ENCODE measurements at places on chromosomes 1 and 21.

GRCh38 chr21:32548978-32549377, 36.3 kb downstream of the TCP10L start:
- DNase-seq = no peak

DNA sequence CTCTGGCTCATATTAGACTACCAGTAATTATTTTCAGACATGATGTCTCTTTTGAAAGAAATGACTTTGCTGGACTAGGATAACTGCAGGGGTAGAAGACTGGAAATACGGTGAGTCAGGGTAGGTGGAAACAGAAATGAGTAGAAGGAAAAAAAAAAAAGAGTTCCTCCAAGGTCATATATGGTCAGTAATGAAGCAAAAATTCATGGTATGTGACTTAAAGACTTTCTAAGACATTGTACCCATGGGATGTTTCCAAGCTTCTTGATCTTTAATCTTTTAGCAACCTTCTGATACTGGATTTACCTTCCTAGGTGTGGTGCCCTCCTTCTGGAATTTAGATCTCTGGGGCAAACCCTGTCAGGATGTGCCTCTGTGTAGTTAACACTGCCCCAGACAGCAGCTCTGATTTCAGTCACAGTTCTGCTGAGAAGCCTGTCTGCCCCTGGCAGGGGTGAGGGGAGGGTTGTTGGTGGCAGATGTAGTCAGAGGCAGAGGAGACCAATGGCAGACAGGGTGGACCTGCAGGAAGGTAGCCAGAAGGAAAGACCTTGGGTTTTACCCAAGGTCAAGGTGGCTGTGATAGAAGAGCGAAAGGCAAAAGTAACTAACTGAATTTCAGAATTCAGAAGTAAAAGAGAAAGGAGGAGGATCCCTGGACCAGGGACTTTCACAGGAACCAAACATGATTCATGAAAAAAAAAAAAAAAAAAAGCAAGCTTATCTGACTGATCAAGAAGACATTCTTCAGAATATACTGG, 44.1 kb upstream of the BCL10 start:
- no peak for DNase-seq

DNA sequence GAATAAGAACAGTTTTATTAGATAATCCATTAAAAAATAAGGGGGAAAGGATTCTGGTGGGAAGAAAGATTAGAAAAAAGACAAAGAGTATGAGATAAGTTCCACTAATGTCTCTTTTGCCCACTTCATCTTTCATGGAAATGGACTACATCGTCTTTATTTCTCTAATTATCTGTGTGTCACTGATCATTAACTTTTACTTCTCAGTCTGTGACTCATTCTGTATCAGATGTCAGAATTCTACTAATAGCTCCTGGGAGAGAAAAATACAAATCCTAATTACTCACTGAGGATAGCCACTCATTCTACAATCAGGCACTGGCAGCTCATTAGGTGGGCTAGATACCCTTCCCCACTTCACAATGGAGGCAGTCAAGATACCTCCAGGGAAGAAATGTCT, 41.7 kb downstream of the ILDR2 start:
- DNase-seq = no peak

GRCh38 chr1:191696354-191696753, 461.9 kb upstream of the RGS18 start:
- no peak for DNase-seq

DNA sequence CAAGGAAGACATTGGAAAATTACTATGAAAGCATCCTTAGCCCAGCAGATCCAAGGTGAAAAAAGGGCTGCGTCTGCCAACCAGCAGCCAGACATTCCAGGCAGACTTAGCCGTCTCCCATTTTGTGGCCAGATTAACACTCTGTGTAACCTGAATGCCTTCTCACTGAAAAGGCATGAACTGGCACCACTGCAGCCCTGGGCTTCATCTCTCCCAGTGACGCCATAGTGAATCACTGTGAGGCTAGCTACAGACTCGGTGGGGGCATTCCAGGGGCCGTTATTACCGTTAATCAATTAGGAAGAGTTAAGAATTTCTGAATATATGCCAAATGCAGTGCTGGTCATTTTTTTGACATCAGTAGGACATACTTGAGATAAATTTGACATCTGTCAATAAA, 627.4 kb downstream of the LMO4 start:
- no peak for DNase-seq

- DNase-seq = no peak
Observed at GRCh38 chr1:174692313-174692712, 244.5 kb downstream of the GPR52 start.

DNA sequence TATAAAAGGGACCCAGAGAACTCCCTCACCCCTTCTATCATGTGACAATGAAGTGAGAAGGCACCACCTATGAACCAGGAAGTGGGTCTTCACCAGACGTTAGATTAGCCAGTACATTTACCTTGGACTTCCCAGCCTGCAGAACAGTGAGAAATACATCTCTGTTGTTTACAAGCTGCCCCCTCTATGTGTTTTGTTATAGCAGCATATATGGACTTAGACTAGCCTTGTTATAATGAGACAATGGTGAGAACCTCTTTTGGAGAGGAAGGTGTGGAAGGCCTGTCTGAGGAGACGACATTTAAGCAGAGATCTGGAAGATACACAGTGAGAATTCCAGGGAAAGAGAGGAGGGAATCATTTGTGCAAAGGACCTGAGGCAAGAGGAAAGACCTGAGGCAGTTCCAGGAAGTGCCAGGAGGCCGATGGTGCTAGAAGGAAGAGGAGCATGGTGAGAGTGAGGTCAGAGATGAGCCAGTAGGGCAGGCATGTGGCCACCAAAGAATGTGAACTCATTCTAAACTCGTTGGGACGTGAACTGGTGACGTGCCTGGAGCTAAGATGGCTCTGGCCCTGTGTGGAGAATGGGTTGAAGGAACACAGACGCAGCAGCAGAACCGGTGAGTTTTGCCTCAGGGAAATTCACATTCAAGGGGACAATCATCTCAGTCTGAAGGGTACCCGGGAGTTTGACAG, 98.9 kb upstream of the IRF2BP2 start:
- no peak for DNase-seq

- no peak for DNase-seq
Observed at GRCh38 chr1:108043707-108044106, 78.7 kb upstream of the VAV3 start.

DNA sequence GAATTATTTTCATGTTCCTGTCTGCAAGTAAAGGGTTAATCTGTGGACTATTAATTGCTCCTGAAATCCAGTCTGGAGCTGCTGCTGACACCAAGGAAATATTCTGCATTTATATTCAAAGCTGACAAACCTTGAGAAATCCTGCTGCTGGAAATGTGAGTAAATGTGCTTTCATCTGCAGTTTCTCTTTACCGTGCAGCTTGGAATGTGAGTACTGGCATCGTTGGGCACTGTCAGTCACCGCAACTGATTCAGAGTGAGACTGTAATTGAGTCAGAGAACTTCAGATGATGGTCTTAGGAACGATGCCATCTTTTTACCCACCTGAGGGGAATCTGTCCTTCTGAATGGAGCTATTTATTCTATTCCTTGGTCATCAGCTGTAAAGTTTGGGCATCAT, 420.6 kb downstream of the SIPA1L2 start:
- DNase-seq = no peak

DNA sequence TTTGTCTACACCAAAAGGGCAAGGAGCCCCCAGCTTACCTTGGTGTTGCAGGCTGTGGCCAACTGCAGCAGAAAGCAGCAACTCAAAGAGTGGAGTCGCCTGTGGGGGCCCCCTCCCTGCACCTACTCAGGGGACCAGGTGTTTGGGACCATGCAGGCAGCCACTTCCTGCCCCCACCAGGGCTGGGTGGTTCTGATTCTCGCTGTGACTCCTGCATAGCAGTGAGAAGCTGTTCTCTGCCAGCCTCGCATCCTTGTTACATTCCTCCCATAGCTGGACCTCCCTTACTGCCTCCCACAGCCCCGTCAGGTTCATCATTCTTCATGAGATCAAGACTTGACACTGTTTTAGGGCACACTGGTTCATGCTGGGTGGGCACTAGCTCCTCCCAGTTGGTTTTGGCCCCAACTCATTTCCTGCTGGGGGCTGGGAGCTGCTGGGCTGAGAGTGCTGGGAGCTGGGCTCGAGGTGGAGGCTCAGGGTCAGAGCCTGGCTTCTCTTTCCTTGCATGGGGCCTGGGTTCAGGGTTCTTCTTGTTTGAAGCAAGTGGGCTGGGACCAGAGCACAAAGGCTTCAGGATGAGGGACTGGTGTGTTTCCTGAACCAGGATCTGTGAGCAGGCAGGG, 146.9 kb upstream of the C1orf174 start:
- no peak for DNase-seq

DNA sequence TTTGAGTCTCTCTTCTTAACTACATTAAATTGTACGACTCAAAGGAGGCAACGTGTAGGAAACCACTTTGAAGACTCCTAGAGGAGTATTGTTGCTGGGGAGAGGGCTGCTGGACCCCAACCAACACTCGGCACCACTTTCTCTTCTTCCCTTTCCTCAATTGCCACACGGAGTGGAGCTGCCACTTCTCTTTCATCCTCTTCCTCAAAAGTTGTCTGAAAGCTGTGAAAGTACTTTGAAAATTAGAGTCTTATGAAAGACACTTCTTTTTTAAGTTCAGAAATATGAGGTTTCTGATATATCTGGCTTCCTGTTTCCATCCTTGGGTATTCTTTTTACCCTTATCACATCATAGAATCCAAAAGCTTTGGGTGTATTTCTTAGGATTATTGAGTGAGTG, 59.5 kb downstream of the MRPS6 start:
- DNase-seq = no peak

DNA sequence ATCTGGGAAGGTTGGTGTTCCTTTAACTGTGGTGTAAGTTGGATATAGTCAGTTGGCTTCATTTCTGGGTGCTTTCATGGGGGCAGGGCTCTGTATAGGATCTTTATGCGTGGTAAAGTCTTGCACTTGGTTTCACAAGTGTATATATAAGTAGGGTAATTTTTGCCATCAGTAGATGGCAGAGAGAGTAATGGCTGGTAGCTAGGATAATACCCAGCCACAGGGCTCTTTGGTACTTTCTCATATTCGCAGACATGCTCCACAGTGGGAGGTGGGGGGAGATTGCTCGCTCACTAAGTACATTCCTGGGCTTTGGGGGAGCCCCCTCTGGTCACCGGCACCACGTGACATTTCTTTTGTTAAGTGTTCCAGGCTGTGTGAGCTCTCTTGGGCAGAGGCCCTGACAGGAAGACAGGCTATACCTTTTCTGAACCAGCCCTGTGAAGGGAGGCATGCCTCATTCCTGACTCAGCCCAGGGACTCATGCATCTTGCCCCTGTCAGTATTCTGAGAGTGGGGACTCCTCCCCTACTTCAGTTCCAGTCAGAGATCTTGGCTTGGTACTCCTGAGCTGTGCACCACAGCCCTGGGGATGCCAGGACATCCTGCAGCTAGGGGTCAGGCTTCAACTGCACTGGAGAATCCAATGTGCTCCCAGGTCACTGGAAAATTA, 37.6 kb downstream of the FCRL2 start:
- no peak for DNase-seq

- DNase-seq = no peak
Observed at GRCh38 chr1:41358131-41359021, 2.9 kb upstream of the FOXO6 start.

GRCh38 chr1:85756864-85757263, 48.6 kb upstream of the ZNHIT6 start:
- no peak for DNase-seq

DNA sequence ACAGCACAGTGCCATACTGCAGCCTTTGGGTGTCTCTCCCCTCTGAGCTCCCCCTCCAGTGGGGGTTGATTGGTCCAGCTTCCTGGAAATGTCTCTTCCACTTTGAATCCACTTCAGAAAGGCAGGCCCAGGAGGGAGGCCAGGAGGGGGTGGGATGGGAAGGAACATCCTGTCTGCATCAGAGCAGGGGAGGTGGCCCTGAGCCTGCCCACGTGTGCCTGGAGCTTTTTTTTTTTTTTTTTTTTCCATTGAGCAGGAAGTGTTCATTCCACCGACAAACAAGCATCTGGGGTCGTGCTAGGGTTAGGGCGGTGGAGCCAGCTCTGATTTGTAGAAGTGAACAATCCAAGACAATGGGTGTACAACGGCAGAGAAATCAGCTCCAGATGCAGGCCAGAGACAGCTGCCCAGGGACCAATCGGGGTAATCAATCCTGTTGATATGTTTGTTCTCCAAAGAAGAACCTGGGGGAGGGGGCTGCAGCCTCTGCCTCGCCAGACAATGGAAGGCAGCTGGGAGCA, 93.3 kb downstream of the SSBP3 start:
- no peak for DNase-seq

DNA sequence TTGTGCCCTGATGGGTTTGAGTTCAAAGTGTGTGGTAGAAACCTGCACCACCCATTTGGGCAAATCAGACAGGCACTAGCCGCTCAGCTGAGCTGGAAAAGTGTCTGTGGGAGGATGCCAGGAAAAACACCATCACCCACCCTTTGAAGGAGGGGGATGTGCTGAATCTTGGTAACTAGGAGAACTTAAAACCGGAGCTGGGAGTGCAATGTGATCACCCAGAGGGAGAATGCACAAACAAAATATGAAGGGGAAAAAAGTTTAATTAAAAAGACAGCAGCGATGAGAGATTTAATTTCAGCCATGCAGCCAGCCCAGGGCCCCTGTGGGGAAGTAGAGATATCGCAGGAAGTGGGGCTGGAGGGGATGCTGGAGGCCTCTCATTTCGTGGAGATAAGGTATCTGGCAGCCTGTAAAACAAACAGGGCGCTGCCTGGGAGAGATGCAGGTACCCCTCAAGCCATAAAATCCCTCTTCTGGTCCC, 86.8 kb upstream of the BCAR3 start:
- no peak for DNase-seq

GRCh38 chr1:108063703-108064102, 98.7 kb upstream of the VAV3 start:
- DNase-seq = no peak

- DNase-seq = no peak
Observed at GRCh38 chr1:215748431-215748830, 181.3 kb downstream of the KCTD3 start.

DNA sequence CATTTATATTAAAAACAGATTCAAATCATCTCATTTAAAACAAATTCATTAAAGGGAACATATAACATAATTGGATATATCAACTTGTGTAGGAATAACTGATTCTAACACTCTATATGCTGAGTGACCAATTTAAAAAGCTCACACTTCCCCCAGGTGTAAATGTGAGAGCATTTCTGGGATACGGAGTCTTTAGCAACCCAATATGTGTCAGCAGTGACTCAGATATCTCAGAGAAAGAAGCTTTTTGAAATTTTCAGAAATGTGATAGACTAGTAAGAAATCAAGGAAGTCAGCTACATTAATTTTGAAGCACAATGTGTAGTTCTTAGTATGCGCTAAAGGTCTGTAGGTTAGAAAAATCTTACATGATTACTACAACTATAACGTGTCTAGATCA, 87.9 kb upstream of the SERTAD4 start:
- DNase-seq = no peak

DNA sequence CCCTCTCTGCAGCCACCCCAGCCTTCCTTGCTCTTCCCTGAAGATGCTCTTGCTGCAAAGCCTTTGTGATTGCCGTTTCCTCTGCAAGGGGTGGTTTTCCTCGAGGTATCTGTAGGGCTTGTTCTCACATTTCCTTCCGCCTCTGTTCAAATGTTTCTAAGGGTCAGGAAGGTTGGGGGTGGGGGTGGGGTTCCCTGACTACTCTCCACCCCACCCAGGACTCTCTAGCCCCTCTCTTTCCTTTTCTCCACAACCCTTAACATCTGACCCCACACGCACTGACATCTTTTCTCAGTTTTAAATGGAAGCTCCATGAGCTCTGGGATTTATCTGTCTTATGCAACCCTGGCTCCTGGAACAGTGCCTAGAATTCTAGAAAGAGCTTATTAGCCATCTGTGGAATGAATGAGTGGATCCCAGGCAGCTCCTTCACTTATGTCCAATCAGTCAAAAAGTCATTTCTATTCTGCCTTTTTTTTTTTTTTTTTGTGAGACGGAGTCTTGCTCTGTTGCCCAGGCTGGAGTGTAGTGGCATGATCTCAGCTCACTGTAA, 27.3 kb upstream of the ZNF362 start:
- DNase-seq = no peak

Data from CD4-positive, alpha-beta T cell treated with Interleukin-4 for 4 hours (primary cell).